ENCODE measurements at places on chromosomes 12 and 14.

GRCh38 chr12:99522456-99522855 lies 125.1 kb upstream of the GARIN6 start:
- DNase-seq = no peak

- no peak for DNase-seq
Observed at GRCh38 chr14:52987514-52987913, 36.7 kb upstream of the FERMT2 start.

GRCh38 chr14:67636361-67636919 lies 16.7 kb downstream of the ARG2 start:
- no peak for DNase-seq

GRCh38 chr14:49982082-49982481 lies 89.2 kb downstream of the ARF6 start:
- DNase-seq = no peak

GRCh38 chr12:32301216-32301615 lies 98.1 kb upstream of the FGD4 start:
- no peak for DNase-seq

DNA sequence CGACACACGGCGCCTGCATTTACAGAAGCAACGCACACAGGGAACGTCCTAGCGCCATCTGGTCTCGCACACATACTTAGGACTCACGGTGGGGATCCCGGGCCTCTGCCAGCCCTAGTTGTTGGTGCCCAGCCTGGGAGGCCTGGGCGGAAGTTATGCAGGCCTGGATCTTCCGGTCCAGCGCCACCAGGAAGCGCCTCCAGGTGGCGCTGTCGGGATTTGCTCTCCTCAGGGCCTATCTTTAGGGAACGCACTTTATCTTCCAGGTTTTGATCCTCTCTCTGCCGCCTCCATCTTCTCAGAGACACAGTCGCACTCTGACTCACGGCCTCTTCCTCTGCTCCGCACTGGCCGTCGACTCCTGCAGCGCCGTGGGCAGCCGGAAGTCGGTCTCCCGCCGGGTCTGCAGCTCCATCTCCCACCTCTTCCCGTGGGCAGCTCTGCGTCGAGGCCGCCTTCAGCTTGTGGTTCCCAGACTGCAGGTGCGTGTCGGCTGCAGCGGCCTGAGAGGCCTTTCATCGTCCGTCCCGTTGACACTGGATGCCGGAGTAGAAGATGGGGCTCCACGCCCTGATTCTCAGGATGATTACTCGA lies 760.4 kb downstream of the TMEM121 start:
- no peak for DNase-seq

DNA sequence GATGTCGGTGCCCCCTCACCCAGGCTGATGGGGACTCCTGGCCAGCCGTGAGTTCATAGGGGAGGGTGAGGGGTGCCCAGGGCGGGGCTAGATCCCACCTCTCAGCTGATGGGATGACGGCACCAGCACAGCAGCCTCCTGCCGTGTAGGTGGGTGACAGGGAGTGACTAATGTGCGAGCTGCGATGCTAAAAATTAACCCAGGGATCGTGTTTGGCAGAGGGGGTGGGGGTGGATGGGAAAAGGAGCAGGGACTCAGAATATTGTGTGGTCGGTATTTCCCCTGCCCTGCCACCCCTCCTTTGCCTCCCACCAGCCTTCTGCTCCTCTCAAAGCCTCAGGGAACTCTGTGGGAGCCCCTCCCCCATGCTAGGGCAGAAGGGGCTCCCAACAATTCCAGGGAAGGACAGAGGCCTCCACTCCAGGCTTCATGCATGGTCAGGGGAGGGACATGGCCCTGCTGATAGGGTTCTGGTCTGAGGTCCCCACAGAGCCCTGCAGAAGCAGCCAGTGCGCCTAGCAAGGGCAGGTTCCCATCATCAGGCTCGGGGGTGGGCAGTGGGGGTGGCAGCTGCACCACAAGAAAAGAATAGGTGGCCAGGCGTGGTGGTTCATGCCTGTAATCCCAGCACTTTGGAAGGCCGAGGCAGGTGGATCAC lies 12.5 kb downstream of the TAMALIN start:
- no peak for DNase-seq

DNA sequence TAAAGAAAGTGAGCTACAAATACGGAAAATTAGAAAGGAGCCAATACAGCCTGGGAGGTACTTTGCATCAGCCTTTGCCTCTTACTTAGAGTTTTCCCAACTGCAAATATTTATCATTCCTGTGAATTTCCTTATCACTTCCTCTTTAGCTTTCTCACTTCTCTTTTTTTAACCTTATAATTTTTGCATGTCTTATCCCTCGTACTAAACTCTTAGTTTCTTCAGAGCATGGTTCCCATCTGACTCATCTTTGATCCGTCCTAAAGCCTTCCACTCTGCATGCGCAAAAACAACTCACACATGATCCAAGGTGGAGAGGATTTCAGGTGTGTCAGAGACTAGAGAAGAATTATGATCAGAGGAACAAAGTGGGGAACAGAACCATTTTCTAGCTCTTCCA lies 9.6 kb upstream of the SNAPC1 start:
- no peak for DNase-seq

DNA sequence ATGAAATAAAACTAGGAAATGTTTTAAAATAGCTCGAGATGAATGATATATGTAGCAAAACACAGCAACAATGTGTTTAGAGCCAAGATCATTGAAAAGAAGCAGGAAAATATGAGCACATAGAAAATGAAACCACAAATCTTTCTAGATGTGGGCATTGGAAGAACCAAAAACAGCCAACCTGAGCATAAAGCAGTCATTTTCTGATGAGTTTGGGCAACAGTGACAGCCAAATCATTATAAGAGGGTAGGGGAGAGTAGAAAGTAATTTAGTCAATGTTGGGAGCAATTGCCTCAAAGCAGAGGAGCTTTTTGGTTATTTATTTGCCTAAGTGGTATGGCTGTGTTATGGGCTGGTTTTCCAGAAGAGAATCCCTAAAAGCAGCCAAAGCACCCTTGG lies 8.8 kb upstream of the BICDL1 start:
- no peak for DNase-seq

GRCh38 chr14:76872796-76873432 lies 46.7 kb downstream of the LRRC74A start:
- DNase-seq = peak; percentile 16

GRCh38 chr12:113171543-113171942 lies 13.7 kb downstream of the DDX54 start:
- DNase-seq = no peak

- DNase-seq = no peak
Observed at GRCh38 chr14:58109744-58110143, 42.3 kb downstream of the ARMH4 start.

DNA sequence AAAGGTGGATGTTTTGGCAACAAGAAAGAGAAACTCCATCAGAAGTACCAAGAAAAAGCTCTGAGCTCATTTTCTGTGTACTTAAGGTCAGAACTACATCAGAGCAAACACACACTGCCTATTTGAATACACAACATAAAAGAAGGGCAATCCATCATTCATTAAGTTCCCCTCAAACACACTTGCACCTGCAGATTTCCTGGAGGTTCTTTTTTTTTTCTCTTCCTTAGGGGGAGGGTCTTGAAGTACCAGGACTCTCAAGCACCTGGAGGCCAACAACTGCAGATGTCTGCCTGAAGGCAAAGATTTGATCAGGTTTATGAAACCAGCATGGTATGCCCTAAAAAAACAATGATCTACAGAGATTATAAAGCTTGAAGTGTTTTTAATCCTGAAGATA lies 26.1 kb upstream of the PTHLH start:
- DNase-seq = no peak

DNA sequence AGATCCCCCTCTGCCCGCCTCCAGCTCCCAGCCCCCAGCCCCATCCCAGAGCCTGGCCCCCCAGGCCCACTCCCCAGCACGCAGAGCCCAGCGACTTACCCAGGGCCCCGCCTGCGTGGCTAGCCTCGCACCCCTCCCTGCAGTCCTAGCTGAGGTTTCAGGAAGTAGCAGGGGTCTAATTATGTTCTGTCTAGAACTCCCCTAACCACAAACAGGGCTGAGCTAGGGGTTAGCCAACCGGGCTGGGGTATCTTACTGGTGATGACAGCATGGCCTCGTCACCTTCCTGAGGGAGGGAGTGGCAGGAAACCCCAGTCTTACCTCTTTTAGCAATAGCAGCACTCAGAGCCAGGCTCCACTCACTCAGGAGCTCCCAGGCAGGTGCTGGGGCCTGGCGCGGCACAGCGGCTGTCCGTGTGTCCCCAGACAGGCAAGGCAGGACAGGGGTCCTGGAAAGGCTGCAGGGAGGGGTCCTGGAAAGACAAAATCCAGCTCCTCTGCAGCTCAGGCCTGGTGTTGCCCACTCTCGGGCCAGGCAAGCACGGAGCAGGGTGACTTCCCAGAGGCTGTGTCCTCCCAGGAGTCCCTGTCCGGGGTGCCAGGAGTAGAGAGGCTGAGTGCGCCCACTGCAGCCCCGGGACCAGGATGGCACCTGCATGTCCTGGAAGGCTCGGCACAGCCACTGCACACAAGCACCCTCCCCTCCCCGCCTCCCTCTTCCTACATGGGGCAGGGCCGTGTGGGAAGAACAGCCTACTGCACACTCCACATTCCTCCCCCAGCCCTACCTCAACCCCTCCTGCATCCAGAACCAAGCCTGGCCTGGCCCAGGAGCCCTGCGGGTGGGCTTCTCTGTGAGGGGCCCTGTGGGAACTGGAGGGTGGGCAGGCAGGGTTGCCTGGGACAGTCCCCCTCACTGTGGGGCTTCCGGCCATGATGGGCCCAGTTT lies at the start of gene GPR132:
Gene GPR132 (minus strand): TSS at position 151 of the 949 bp plus-strand sequence. CDS start 10,010 bp downstream, outside the sequence.
- no peak for DNase-seq

DNA sequence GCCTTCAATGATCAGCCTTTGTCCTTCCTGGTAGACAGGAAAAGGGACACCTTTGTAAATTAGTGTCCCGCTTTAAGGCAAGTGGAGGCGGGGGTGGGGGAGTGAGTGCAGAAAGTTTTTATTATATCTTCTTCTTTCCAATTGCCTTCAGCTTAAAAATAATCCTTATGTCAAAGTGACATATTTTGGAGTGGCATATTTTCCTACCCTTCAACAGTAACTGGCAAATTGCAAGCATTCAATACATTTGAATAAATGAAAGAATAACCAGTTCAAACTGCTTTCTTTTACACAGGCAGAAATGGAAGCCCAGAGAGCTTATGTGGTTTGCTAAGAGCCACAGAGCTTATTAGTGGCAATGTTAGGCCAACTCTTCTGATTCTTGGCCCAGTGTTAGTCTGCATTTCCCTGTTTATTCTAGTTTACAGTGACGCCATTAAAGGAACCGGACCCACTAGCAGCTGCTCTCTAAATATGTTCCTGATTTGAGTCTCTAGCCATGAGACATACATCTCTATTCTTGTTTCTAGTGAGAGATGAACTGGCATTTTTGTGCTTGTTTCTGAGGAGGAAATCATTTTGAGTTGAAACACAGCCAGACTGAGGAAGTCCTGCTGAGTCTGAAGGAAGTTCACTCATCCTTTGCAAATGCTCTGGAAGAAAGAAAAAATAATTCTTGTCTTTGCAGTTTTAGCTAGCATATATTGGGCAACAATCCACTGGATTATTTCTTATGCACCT lies 468.7 kb downstream of the NOVA1 start:
- DNase-seq = no peak

GRCh38 chr14:70317969-70318634 lies 41.4 kb downstream of the COX16 start:
- DNase-seq = no peak

GRCh38 chr12:106178562-106178961 lies 39.8 kb upstream of the NUAK1 start:
- DNase-seq = no peak

DNA sequence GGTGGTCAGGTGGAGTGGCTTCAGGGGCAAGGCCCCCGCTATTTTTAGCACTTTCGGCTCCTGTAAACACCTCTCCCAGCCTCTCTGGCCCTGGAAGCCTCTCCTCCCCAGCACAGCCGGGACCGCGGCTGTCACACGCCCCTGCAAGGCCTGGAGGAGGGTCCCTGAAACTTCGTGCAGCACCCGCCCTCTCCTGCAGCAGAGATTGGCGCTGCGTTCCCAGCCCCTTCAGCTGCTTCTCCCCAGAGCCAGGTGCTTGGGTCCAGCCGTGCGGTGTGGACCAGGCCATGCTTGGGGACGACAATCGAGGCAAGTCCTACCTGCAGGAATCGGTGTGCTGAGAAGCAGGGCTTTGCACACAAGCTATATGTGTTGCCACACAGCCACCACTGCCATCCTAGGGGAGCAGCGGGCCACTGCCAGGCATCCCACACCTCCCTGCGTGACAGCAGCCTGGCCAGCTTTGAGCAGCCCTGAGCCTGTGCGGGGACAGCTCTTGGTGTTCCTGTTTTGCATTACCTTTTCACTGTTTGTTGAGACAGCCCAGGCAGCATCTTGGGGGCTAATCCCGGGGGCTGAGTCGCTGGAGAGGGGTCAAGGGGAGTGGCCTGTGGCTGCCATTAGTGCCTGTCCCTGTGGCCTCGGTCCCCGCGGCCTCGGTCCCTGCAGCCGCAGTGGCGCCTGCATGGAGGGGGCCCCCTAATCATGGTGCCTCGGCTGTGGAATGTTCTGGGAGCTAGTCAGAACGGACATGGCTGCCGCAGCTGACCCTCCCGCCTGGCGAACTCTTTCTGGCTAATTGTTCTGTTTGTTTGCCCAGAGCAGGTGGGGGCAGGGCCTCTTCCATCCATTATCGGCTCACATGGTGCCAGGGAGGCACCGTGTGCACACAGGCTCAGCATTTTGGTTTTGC lies 27.6 kb upstream of the TRAF3 start:
- no peak for DNase-seq

DNA sequence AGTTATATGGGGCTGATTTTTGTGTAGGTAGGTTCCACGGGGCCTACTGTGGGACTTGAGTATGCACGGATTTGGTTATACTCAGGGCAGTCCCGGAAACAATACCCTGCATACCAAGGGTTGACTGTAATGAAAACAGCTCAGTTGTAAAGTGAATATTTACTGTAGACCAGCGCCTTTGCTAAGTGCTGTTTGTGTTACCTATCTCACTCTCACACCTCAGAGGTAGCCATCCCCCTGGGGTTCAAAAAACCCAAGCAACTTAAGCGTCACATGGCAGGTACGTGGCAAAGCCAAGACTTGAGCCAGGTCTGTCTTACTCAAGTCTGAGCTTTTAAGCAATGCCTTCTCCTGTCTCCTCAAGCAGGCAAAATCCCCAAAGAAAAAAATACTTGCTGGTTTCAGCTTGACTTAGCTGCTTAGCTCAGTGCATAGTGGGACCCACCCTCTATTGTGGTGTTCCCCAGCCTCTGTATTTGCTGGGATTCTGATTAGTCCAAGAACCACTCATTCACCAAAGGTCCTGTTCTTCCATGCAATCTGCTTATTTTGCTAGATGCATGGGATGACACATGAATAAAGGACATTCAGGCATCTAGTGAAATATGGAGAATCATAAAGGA lies 34.2 kb upstream of the STRN3 start:
- no peak for DNase-seq

- no peak for DNase-seq
Observed at GRCh38 chr12:86193931-86194330, 62.3 kb downstream of the MGAT4C start.

- DNase-seq = no peak
Observed at GRCh38 chr12:53748072-53748840, 3.5 kb downstream of the CISTR start.

DNA sequence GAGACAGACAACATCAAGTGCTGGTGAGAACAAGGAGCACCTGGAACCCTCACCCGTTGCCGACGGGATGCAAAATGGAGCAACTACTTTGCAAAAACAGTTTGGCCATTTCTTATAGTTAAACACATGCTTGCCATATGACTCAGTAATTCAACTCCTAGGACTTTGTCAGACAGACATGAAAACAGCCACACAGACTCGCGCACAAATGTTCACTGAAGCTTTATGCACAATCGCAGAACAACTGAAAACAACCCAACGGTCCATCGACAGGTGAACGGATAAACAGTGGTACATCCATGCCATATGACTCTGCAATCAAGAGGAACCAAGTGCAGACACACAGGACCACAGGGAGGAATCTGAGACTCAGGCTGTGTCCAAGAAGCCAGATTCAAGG lies 30.8 kb downstream of the NCOR2 start:
- DNase-seq = no peak
